NCI-H1092 (cell line): ENCODE measurements at places on chromosomes 3 and 15.

GRCh38 chr15:73387507-73388255, 18.9 kb upstream of the HCN4 start:
- DNase-seq, result no peak

DNA sequence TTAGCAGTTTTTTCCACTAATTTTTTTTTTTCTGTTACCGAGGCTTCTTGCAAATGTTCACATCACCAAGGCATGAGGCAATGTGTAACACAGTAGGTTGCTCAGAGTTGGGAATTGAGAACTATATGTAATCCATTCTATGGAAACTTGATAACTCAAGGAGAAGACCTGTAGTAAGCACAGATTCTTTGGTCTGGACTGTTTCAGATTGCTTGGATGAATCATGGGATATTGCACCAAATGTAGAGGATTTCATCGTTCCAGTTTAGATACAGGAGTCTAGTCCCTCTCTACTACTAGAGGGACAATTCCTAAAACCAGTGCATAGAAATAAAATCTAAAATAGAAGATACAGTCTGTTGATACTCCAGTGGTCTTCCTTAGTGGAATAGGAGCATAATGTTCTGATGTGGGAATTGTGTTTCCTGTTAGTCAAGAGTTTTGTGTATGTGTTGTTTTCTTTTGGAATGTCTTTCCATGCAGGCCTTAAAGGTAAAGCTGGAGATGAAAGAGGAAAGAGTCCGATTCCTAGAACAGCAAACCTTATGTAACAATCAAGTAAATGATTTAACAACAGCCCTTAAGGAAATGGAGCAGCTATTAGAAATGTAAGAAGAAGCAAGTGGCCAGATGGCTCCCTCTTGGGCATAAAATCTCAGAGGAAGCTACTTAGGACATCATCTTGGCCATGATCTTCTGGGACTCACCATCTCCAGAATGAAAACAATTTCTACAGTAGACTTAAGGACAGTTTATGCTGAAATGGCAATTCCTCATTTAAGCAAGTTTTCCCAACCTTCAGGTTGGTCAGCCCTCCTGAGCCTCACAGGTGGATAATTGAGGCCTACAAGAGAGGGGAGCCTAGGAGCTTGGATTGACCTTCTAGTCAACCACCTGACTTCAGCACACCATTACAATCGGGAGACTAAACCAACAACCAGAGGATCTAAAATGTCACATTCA, 10.7 kb downstream of the KNSTRN start:
- no peak for DNase-seq

DNA sequence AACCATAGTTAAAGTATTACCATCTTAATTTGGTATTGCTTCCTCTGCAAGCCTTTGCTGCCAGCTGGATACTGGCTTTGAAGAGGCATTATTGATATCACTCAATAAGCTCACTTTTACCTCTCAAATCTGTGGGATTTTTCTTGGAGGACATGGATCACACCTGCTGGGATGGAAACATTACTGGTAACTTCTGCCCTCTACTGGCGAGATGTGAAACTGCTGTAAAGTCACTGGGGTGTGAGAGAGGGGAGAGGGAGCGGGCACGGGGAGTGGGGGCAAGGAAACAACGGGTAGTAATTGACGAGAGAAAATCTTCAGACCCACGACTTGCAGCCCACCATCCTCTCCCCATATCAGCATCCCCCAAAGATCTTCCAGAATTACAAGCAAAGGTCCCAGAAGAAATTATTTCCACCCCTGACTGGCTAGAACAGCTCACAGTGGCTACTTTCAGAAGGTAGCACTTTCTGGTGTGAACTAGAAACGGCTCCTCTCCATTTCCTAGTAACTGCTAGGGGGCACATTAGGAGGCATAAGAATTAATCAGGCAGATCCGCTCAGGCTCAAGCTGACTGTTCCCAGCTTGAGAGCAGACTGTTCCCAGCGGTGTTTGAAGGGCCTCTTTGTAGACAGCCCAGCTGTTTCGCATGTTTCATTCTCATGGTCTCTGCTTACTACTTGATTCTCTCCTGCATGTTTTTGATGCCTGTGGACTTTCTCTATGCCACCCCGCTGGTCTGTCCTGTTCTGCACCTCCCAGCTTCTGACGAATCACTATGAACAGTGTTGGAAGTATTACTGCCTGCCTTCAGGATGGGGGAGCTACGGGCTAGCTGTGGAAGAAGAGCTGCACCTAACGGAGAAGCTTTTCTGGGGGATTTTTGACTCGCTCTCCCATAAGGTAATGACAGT, 230.4 kb upstream of the CHRM5 start:
- DNase-seq, result peak; percentile 14

DNA sequence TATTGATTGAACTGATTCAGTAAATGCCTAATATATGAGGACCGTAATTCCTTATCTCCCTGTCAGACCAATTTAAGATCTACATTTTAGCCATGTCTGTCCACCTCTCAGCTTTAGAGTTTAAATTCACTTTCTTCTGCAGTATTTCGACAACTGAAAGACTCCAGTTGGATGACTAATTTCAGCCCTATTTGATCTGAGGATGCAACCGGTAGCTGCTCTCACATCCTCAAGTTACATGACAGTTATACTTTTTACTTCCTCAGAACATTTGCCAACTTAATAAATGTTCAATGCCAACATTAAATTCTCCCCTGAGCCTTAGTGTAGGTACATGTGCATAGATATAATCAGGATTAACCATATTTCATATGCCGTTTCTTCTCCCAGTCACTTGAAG, 2.5 kb upstream of the HHLA2 start:
- DNase-seq, result no peak

DNA sequence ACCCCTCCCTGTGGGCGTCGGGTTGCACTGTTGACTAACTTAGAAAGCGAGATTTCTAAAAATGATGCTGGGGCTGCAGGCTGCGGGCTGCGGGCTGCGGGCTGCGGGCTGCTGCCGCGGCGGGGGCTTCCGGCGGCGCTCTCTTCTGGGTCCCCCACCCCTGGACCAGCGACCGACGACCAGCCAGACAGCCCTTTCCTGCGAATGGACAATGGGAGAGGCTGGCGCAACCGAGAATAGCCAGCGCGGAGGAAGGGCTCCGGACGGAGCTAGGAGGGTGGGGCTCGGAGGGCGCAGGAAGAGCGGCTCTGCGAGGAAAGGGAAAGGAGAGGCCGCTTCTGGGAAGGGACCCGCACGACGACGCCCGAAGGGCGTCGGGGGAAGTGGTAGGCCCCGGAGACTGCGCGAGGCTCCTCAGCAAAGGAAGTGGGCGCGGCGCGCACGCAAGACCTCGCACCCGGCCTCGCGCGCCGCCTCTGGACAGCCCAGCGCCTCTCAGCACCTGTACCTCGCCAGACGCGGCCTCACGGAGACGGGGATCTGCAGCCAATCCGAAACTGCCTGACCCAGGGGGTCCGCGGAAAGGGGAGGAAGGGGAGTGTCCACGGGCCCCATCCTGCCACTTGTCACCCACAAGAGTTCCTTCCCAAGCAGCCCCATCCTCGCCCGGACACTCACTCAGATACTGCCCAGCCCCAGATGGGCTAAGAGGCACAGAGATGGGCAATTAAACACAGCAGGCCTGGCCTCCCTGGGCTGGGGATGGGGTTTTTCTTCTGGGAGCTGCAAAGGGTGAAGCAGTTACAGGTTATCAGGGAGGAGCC, 70.7 kb downstream of the SLC12A8 start:
- peak; percentile 27 for DNase-seq

DNA sequence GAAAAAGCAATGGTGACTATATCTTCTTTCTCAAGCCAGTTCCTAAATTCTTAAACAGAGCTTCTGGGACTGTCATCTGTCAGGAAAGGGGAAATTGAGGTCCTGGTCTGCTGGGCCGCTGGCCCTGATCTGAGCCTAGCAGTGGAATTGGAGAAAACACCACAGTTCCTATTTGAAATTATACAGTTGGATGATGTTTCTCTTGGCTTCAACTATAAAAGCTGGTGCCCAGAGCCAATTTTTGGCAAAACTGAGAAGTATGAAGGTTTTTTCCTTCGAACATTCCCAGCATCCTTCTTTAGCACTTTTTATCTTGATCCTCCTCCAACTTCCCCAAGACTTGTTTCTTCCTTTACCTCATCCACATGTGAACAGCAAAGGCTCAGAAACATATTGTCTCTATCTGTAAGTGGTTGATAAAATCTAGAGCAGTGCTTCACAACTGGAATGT, 83.9 kb downstream of the CD47 start:
- no peak for DNase-seq

GRCh38 chr3:111601810-111602209, 6.7 kb upstream of the ZBED2 start:
- no peak for DNase-seq

- DNase-seq, result no peak
These were observed 36.7 kb downstream of the FLNB start for GRCh38 chr3:58044691-58045483.

DNA sequence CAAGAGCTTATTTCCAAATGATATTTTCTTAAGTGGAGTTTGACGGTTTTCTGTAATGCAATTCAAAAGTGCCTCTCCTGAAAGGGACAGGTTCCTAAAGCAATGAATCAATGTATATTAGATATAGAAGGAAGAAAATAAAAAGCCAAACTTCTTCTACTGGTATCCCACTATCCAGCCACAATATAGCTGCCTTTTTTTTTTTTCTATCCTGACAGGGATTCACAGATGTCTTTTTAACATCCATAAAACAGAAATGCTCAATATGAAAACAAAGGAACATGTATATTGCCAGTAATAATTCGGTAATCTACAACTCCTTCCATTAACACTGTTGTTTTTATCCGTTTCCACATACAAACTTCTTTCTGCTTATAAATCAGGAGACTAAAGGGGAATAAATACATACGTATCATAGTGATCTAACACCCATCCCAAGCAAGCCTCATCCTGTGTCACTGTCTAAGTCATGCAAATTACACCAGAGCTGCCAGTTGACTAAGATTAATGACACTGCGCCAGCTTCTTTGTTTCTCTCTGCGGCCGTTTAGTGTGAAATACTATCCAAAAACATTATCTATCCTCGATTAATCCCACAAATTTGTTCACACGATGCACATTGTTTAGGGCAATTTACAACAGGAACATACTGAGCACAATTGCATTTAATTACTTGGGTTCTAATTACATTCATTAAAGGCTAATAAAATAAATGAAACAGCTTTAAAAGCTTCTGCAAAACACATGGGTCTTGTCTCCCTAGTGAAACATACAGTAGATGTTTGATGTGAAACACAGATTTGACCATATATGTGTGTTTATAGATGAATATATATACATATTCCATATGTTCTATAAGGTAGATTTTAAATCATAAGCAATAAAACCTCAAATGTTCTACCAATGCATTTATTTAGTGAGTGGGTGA, 51.9 kb upstream of the CDIN1 start:
- no peak for DNase-seq

DNA sequence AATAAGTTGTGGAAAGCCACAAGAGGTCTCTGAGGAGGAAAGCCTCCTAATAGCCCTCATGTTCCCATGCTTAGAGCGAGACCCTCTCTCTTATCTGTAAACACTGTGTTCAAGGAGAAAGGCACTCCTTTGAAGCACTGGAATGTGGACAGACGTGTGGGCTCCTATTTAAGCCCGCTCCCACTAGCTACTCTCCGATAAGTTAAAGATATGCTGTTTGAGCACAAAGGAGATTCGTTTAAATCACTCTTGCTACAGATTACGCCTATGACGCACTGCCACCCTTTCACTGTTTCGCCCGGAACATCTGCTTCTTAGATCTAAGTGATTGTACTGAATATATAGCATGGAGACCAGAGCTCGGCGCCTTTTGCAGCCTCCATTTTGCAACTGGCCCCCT, 57.8 kb upstream of the FAM3D start:
- DNase-seq, result no peak
